ENCODE measurements at places on chromosomes 5 and 9.

- no peak for DNase-seq
Measured at GRCh38 chr9:137820161-137820855, 57.3 kb upstream of the CACNA1B start.

GRCh38 chr5:173452119-173452905, 124.1 kb upstream of the STC2 start:
- DNase-seq, result no peak

GRCh38 chr9:130805510-130806326, 29.3 kb upstream of the ABL1 start:
- no peak for DNase-seq

DNA sequence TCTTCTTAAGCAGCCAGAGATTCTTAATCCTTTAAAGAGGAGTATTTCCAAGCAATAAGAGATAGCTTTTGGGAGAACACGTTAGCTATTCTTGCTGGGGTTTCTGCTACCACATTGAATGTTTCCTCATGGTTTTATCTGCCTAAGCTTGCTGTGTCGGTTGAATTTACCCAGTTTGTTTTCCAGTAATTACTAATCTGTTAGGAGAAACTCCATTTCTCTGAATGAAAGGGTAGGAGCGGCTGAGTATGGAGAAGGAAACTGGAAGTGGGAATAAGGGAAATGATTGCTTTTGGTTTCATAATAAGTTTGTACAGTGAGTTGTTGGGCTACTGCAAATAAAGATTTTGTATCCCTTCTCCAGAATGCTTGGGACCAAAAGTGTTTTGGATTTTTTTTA, 1.2 kb downstream of the JAK2 start:
- no peak for DNase-seq

- no peak for DNase-seq
Measured at GRCh38 chr9:130766021-130766926, 68.8 kb upstream of the ABL1 start.

- no peak for DNase-seq
Measured at GRCh38 chr9:8329561-8330283, 530.1 kb upstream of the DMAC1 start.

GRCh38 chr5:151890299-151890698, 34.4 kb downstream of the GLRA1 start:
- no peak for DNase-seq

DNA sequence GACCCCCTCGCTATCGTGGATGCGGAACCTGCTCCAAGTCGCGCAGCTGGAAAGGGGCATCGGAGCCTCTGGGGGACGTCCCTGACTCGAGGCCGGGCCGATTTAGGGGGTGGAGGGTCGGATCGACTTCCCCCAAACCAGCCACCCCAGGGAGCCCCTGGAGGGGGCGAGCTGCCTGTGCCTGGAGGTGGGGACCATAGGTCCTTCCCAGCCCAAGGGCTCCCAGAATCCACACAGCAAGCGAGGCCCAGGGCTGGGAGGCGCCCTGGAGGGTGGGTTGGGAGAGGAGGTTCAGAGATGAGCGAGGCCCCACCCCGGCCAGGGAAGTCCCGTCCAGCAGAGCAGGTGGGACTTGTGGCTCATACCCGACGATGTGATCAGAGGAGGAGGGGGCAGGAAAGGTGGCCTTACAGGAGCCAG, 147.6 kb downstream of the GAPVD1 start:
- DNase-seq, result no peak

- DNase-seq, result no peak
Measured at GRCh38 chr5:57028161-57028560, 76.2 kb upstream of the MIER3 start.

GRCh38 chr5:148860599-148860998, 34.2 kb downstream of the ADRB2 start:
- DNase-seq, result no peak
